ENCODE measurements at places on chromosomes 4 and X. TPM values are rescaled to one million over a fixed set of nuclear protein-coding genes. Genes with fewer than 3 reads are reported as not detected.
A peak's percentile ranks its signal among the peaks of the same experiment; 100 is the strongest.

The FABP2 gene
- not detected for total RNA-seq

GRCh38 chr4:52269761-52270160 is 218.7 kb downstream of the SPATA18 start:
- no peak for DNase-seq

- peak; percentile 17 for DNase-seq
These were observed 214.5 kb upstream of the TACR3 start for GRCh38 chr4:103934178-103934789.

GRCh38 chr4:67725981-67726380 is 25.0 kb upstream of the UBA6 start:
- DNase-seq = no peak

- DNase-seq = peak; percentile 9
These were observed 247.0 kb upstream of the TTC29 start for GRCh38 chr4:147192679-147193078.

- DNase-seq = no peak
These were observed 91.4 kb downstream of the ARSJ start for GRCh38 chr4:113888006-113888405.

DNA sequence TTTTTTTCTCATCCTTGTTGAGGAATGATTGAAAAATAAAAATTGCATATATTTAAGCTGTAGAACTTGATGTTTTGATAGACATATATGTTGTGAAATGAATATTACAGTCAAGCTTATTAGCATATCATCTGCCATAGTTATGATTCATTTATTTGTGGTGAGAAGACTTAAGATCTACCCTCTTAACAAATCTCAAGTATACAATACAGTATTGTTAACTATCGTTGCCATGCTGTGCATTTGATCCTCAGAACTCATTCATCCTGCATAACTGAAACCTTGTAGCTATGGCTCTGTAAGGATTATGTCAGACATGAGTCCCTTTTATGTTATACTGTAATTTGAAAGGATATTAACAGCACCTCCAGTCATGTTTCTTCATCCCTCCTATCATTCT is 2045.3 kb downstream of the ARAP2 start:
- no peak for DNase-seq
